Fibroblast of upper back skin (primary cell): ENCODE measurements at places on chromosomes 6 and 20.

DNA sequence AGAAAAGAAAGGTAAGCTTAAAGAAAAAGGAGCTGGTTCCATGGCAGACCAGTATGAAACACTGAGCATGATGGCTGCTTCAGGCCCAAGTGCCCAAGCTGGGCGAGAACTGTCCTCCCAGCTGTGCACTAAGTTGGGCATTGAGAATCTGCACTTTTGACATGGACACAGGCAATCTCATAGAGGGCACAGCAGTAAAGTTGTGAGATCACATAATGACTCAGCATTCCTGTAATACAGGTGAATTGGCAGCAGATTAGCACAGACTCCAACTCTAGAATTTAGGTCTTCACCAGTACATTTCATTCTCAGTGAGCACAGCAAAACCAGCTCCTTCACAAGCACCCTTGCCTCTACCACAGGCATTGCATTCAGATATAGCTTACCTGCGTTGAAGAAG is 343.4 kb downstream of the PKHD1 start:
- DNase-seq: no peak

- peak; percentile 36 for DNase-seq
Observed at GRCh38 chr20:2775139-2775538, 25.3 kb downstream of the CPXM1 start.

DNA sequence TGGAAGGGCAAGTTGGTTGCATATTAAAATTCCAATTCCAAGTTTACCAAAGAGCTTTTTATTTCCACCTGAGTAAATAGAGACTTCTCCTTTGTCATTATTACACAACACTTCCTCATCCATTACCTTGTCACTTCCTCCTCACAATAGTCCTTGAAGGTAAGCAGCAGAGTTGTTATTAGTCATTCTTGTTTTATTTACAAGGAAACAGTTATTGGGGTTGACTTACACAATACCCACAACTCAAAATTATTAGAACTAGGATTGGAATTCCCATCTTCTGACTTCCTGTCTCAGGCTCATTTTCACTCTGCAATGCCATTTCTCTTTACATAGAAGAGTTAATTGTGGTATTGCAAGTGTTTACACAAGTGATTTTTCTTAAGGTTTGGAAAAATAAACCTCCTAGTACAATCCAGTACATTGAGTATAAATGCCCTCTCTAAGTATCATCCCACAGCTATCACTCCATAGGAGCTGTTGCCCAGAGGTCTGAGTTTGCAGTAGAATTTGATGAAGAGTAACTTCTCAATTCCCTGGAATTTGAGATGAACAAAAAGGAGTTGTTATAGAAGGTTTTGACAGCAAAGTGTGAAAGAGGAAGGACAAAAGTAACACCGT is 28.9 kb upstream of the MTRF1L start:
- no peak for DNase-seq

DNA sequence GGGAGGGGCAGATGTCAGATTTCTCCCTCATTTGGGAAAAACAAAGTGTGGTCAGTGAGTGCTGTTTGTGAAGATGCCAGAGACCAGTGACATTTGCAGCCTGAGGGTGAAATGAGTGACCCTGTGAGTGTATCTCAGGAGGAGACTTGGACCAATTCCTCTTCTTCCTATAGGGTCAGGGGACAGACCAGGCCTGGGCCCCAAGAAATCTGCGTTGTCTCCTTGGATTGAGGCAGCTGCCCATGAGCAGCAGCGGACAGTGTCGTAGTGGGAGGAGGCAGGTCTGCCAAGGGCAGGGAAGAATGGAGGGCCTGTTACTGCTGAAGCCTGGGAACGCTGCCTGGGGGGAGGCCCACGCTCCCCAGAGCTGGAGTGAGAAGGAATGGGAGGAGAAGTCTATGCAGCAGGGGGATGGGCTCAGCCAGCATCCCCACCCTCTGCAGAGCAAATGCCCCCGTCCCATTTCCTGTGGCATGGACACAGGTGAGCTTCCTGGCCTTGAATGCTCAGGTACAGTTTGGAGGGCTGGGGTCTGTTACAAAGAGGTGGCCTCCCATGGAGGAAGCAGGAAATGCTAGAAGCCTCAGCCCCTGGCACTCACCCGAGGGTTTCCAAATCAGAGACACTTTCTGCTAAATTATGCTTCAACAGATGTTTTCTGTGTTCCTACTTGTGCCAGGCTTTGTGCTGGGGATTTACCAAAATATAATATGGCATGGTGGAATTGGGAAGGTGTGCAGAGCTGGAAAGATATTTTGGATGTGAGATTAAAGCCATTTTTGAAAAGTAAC is 29.8 kb downstream of the DAAM2 start:
- no peak for DNase-seq

GRCh38 chr6:25027221-25027916 is 91.6 kb upstream of the RIPOR2 start:
- no peak for DNase-seq

DNA sequence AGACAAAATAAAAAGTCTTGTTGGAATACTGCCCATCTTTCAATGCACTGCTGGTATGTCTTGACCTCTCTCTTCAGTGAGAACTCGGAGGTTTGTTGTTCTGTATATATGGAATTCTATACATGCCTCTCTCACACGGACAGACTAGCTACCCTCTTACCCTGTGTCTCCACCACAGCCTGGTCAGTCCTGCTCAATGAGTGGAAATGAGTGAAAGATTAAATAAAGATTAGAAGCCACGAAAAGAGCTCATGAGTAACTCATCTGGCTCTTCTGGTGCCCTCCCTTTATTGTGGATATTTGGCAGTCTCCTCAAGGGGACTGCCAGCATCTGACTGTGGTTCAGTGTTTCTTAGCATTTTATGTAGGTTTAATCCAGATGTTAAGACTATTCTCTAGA is 262.8 kb upstream of the MAP3K7 start:
- no peak for DNase-seq

DNA sequence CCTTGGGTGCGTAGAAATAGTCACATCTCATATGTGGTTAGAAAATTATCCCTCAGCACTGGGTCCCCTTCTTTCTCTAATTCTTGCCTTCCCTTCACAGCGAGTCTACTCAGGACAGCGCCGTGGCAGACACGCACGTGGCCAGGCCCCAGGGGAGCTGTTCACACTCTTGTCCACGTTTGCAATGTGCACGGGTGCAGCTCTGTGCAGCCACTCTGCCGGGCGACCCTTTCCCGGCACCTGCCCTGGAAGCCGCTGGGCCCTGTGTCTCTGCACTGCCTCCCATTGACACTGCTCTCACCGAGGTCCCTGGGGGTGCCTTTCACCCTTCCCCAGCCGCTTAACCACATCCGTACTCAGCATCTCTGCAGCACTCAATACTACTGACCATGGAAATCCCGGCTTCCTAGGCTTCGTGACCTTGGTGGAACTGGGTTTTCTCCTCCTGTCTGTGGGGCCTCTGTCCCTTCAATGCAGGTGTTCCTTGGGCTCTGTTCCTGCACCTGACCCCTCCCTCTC is 104.9 kb downstream of the DACT2 start:
- no peak for DNase-seq

DNA sequence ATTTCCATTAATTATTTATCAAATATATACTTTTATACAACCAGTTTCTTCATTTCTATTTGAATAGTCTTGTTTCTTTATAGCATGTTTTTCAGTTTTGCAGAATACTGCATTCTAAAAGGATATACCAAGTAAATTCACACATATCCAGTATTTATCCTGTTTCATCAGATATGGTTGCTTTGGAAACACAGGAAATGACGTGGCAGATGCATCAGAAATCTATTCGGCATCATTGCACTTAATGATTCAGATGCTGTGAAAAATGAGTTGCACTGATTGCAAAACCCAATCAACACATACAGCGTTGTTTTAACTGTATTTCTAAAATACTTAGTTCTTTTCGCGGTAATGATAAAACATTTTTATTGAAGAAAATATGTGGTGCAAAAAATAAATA is 594.9 kb downstream of the CDH26 start:
- no peak for DNase-seq

GRCh38 chr6:88616380-88616779 is 347.0 kb downstream of the RNGTT start:
- DNase-seq: no peak
